ENCODE measurements at places on chromosomes 12 and 14.
A peak's percentile ranks its signal among the peaks of the same experiment; 100 is the strongest.

GRCh38 chr12:88945051-88945732 is 364.9 kb upstream of the KITLG start:
- no peak for DNase-seq

GRCh38 chr14:104708606-104709268 is 15.3 kb upstream of the ADSS1 start:
- DNase-seq, result peak; percentile 75

GRCh38 chr14:39175445-39176262 is 600 bp downstream of the PNN start:
- no peak for DNase-seq

DNA sequence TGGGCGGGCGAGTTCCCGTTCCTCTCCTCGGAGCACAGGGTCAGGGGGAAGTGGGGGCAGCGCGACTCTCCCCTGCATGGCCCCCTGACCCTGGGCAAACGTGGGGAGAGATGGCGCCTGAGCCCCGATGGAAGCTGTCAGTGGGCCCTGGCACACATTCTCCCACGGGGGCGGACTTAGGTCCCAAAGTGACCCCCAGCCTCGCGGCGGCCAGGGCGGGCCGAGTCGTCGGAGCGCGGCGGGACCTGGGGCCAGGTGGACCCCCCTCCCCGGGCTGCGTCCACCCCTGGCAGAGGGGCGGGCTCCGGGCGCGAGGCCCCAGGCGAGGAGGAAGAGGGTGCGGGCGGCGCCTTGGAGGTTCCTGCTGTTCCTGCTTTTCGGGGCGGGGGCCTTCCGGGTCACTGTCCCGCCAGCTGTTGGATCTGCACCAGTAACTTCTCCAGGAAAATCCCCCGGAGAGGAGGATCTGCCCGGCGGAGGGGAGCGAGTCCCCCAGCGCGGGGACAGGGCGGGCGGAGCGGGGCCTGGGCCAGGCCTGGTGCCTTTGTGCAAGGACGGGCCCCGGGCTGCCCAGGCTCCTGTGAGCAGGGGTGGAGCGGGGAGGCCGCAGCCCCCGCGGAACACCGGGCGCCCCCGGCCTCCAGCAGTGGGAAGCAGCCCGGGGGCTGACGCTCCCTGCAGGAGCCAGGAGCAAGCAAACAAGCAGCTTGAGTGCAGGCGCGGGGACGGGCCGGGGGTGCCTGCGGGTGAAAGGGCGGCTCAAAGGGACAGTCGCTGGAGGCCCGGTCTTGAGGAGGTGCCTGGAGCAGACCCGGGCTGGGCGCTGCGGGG is 15.3 kb downstream of the TNFAIP2 start:
- DNase-seq, result no peak

- DNase-seq, result no peak
Measured at GRCh38 chr12:112936927-112937326, 1.3 kb upstream of the OAS3 start.

DNA sequence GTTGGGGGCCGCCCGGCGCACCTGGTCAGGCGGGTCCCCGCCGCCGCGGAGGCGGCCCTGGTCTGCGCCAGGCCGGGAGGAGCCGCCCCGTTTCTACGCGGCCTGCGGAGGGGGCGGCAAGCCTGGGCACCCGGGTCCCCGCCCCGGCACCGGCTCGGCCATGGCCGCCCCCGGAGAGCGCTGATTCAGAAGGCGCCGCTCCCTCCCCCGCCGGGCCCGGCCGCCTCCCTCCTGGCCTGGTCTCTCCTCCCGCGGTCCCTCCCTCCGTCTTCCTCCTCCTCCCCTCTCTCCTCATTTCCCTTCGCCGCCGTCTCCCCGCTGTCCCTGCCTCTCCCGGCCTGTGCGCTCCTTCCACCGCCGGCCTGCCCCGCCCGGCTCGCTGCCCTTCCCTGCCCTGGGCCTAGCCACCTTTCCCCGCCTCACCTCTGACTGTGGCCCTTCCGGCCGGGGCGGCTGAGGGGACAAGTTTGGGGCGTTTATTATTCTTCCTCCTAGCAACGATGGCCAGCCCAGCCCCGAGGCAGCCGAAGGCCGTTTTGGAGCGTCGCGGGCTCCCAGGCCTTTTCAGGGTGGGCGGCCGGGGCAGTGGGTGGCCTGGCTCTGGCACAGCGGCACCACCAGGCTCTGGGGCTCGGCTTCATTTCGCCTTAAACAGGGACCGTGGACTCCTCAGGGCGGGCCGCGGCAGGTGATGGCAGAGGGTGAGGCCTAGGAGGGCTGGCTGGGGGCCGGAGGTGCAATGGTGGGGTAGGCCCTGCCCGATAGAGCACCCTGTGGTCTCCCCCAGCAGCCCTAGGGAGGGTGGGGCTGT is 768 bp downstream of the CEP170B start:
- DNase-seq, result peak; percentile 36

DNA sequence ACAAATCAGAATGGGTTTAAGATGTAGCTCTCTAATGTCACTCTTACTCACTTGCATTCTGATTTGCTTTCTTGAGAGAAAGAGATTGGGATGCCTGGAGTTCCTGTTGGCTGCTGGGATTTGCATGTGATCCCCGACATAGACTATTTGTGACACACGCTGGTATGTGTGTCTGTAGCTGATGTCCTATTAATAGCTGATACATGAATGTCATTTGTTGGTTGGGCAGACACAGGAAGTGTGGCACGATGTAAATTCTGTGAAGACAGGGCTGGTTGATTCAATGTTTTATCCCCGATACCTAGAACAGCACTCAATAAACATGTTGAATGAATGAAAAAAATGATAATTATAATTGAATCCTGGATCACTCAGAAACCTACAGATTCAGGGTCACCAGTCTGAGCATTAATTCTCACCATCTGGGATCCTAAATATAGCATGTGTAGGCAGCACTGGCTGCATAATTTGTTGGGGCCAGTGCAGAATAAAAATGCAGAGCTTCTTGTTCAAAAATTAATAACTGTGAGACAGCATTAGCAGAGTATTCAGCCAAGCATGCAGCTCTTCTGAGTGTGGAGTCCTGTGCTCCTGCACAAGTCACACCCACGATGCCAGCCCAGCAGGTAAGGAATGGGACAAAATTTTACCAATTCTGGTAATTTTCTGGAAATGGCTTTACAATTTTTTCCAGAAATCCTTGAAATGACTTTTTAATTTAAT is 35.5 kb upstream of the SOCS2 start:
- no peak for DNase-seq

- DNase-seq, result no peak
Measured at GRCh38 chr14:99686557-99687283, 2.6 kb downstream of the CYP46A1 start.

DNA sequence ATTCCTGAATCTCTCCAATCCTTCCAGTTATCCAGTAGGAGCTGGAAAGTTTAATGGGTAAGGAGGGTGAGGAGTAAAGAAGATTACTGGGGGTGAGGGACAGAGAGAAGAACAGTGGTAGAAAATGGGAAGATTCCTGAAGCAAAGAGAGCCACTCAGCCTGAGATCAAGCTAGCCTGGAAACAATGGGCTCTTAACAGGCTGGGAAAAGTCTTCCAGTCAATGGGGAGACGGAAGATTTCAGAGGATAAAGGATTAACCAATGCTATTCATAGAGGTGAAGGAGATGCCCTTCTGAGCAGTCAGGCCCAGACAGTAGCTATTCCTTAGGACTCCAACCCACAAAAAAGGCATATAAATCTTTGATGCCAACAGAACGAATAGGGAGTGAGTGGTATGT is 14.8 kb downstream of the GDF11 start:
- DNase-seq, result no peak

GRCh38 chr12:101076921-101077320 is 133.1 kb downstream of the SLC5A8 start:
- no peak for DNase-seq

DNA sequence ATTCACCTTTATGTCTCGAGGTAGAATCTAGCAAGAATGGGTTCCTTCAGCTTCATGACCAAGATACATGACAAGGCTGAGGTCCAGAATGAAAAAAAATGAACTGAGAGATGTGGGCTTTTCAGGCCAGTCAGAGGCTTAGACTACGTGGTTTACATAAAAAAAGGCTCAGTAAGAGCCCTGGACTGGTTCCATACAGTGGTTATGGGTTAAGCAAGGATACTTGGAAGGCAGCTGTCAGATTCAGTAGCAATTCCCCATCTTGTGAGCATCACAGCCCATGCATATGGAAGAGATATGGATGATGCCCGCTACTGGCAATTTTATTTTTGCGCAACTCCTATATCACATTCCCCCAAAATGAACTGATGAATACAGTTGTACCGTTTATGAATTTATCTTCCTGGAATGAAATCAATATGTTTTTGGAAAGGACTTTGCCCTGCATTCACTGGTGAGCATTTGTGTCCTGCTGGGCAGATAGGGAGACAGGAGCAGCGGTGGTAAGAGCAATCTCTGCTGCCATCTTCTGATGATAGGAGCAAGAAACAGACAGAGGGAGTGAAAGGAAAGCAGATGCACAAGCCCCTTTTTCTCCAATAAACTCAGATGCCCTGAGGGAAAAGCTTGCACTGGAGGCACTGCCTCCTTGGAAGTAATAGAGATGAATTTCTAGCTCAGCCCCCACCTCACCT is 280.4 kb downstream of the GALC start:
- no peak for DNase-seq

GRCh38 chr14:76908834-76909233 is 82.6 kb downstream of the LRRC74A start:
- no peak for DNase-seq

GRCh38 chr12:96020314-96021003 is 14.9 kb downstream of the LTA4H start:
- no peak for DNase-seq

DNA sequence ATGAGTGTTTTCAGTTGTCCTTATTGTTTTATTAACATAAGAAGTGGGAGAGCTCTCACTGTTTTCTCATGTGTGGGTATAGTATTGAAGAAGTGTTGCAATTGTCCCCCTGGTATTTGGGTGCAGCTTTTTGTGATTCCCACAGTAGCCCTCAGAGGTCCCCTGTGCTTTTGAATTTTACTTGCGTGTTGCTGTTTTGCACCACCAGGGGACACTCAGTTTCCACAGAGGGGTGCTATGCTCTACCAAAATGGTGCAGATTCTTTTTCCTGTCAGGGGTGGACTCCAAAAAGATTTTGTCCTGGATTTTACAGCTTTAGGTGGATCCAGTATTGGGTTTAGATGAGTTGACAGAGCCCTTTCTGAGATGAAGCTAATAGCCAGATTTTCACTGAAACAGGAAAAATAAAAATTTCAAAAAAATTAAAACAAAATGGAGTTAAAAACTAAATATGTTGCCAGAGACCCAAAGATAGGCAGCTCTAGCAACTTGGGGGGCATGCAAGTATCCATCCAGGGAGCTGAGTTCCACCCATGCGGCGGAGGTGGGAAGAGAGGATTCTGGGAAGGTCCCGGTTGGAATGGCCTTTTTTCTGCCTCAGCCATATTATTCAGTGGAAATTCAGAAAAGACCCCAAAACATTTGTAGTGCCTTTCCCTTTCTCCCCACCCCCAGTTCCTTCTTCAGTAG is 50.2 kb downstream of the TTLL5 start:
- peak; percentile 42 for DNase-seq

GRCh38 chr12:85874031-85874461 is at the start of gene NTS:
NTS (plus strand) TSS chr12:85874295; CDS start chr12:85874404, 109 bp downstream.
- DNase-seq, result no peak

- no peak for DNase-seq
Measured at GRCh38 chr12:19726592-19726991, 287.3 kb downstream of the AEBP2 start.

DNA sequence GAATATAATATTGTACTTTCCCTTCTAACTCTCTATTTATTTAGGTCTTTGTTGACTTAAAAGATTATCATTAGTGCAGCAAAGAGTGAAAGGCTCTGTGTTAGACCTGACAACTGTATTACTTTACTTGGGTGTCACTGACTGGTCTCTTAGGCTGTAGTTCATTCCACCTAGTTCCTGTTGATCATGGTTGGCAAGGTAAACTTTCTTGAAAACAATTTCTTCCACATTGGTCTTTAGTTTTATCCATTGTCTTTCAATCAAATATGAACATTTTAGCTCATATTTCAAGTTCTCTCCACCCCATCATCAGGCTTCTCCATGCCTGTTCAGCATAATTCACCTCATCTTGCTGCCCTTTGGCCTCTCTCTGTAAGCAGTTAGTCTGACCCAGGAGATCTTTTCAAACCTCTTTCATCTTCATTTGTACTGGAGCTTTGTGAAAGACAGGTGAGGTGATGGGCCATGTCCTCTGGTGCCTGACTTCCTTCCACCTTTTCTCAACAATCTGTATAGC is 32.1 kb upstream of the PPM1H start:
- DNase-seq, result no peak

- no peak for DNase-seq
Measured at GRCh38 chr14:76236172-76237130, 84.7 kb downstream of the GPATCH2L start.

DNA sequence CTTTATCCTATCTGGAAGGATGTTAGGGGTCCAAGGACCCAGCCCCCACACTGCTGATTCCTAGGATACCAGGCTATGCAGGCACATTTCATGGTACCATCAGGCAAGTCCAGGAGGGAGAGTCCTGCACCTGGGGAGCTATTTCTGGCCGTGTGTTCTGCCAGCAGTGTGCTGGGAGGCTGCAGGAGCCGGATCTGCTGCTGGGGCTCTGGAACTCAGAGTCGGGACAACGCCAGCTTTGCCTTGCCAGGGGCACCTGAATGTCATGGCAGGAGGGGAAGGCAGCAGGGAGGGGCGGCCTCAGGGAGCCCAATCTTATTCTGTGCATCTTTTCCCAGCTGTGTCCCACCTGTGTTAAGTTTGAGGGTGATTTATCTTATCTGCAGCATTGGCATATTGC is 17.8 kb downstream of the SRRM4 start:
- no peak for DNase-seq

DNA sequence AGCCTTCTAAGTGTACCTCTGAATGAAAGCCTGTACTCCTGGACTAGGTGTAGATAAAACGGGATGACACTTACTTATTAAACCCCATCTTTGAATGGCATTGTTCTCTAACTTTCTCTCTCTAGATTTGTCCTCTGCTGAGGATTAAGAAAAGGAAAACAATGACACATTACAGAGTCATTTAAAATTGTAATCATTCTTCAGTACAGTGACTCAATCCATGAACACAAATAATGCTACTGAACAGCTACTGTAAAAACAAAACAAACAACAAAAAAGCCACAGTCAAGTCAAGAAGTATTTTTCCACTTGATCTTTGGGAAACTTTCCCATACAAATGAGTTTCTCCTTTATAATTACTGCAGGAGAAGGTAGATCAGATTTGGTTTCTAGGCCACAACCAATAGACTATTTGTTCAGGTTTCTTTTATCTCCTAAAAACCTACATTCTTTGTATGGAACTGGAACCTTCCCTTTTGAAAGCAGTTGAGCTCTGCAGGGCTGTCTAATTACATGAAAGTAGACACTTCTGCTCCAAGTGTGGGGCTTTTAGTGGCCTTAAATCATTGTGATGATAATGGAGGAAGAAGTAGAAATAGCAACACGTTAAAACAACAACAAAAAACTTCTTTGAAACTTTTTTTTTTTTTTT is 219.1 kb downstream of the ESR2 start:
- DNase-seq, result peak; percentile 28

GRCh38 chr14:50666772-50667683 is 1.1 kb downstream of the SAV1 start:
- DNase-seq, result peak; percentile 56

- DNase-seq, result no peak
Measured at GRCh38 chr12:9334041-9334692, 126.0 kb upstream of the PZP start.
